ENCODE measurements at places on chromosomes 12 and 14.

- DNase-seq: peak; percentile 84
These were observed 57.6 kb upstream of the FZD10 start for GRCh38 chr12:130104571-130105106.

- DNase-seq: peak; percentile 92
These were observed 57.5 kb downstream of the CALM1 start for GRCh38 chr14:90454041-90455000.

- peak; percentile 98 for DNase-seq
These were observed 1.5 kb downstream of the APOLD1 start for GRCh38 chr12:12786706-12787601.

- DNase-seq: no peak
These were observed 148.4 kb downstream of the KSR2 start for GRCh38 chr12:117820216-117820907.

GRCh38 chr14:34247605-34248004 is 214.4 kb downstream of the SPTSSA start:
- DNase-seq: no peak

DNA sequence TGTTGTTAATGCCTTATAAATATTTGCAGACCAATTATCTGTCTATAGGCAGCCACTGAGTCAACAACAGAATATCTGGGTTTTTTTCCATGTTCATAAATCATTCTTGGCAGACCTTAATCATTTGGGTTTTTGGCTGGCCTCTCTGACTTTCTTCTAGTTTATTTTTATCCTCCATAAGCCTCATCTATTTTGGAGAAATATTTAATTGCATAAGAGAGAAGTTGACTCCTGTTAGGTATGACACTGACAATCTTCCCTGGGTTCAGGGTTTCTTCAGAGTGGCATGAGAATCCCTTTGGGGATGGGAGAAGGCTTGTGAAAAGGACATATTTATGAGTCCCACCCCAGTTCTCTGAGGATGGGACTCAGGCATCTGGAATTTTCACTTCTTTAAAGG is 299.8 kb downstream of the NRXN3 start:
- no peak for DNase-seq

DNA sequence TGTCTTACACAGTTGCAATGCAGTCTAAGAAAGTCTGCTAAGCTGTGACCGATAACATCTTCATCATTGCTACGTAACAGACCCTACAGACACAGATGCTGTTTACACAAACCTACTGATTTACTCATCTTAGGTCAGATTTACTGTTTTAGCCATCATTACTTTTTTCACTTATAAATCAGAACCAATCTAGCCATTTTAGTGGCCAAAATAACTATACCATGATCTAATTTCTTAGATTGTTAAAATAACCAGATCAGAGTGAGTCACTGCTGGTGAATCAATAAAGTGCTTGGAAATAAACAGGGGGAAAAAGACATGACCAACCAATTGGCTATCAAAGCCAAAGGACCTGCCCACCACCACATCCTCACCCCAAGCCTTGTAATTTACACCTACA is 57.0 kb upstream of the FOXN3 start:
- DNase-seq: no peak

DNA sequence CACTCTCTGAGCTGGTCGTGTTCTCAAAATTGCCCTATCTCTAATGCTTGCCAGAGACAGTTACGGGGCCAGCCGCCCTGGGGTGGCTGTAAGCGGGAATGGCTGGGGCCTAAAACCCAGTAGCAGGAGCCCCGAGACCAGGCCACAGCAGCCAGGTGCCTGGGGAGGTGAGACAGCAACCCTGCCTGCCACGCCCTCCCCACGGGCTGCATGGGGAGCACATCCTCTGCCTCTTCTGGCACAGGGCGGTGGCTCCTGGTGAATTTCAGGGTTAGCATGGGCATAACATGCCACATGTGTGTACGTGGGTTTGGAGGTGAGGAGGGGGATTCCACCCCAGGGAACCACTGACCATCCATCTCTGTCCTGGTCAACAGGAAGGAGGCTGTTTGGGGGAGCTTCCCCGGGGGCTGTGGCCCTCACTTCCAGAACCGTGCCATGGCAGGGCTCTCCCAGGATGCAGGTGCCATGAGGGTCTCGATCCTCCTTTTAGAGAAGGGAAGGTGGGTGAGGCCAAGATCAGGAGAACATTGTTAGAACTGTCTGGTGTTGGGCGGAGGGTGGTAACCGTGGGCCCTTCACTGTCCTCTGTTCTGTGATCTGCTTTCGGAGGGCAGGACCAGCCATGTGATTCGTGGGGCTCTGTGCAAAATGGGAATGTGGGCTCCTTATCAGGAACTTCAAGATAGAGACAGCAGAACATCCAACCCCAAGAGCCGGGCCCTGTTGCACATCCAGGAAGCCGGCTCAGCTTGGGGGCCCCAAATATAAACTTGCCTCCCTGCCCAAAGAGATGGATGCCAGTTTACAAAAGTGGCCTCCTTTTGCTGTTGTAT is 312.2 kb upstream of the DIO3 start:
- DNase-seq: no peak

DNA sequence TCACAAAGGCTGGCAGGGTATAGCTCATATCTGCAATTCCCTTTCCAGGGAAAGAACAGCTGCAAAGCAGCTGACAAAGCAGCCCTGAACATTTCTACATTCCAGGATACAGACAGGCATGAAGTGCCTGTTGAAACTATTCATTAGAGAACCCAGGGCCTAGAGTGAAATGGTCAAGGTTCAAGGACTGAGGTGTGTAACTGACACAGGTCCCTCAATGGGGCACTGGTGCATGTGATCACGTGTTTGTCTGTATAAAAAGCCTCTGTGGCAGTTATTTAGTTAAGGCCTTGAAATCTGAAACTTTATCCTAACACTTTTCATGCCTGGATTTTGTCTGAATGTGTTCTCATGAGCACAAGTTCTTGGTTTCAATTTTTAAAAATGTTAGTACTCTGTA is 47.1 kb downstream of the GIT2 start:
- DNase-seq: peak; percentile 96

- DNase-seq: peak; percentile 75
These were observed 8.3 kb downstream of the CISTR start for GRCh38 chr12:53743266-53744129.

GRCh38 chr14:105500036-105500725 is 9.1 kb downstream of the TEDC1 start:
- DNase-seq: no peak

GRCh38 chr12:11773889-11774677 is 124.6 kb downstream of the ETV6 start:
- DNase-seq: no peak

GRCh38 chr12:127214186-127214585 is 1052.8 kb upstream of the TMEM132C start:
- DNase-seq: no peak

DNA sequence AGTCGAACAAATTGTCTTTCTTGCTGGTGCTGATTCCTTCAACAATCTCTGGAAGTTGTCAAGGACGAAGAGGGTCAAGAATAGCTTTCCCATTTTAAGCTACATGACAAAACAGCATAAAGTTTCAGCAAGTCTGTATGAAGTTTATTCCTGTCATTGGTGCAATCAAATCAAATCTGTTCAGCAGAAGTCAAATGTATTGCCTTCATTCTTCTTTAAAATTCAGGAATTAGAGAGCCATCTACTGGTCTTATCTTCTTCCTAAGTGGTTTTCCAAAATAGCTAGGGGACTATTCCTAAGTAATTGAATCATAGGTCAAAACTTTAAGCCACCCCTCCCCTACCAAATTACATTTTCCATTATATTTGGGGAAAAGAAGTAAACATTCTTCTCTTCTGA is 990.2 kb downstream of the GALC start:
- no peak for DNase-seq

DNA sequence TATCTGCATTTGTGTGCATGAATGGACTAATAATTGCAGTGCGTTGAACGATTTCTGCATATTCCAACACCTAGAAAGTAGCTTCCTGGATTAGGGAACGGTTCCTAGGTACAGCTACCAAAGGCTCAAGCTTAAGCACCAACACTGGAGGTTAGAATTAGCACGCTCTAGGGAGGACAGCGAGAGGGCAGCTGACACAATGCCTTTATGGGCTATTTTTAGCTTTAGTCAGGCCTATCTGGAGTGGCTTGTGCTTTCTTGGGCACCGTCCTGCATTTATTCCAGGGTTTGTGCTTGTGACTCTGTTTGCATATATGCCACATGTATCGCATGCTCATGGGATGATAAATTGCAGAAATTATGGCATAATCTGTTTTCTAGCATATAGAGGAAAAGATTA is 13.7 kb downstream of the ETV6 start:
- no peak for DNase-seq

- DNase-seq: peak; percentile 60
These were observed 530 bp downstream of the APAF1 start for GRCh38 chr12:98645572-98646067.

GRCh38 chr12:122023339-122024131 is 1.9 kb downstream of the BCL7A start:
- peak; percentile 87 for DNase-seq

Data from DMS53 (cell line).